Thyroid gland (tissue), 4 donors: ENCODE measurements at places on chromosomes 5 and 9. TPM values are rescaled to one million over a fixed set of nuclear protein-coding genes. Genes with fewer than 3 reads are reported as not detected.

SLC46A2 gene
- total RNA-seq = 0.27 TPM

FAM221B gene
- not detected for total RNA-seq

INSL4 gene
- not detected for total RNA-seq

OR1Q1 gene
- not detected for total RNA-seq

SPATA31E1 gene
- not detected for total RNA-seq

NUTM2F gene
- total RNA-seq = not detected

KCNN2 gene
- total RNA-seq = not detected

OLFML2A gene
- total RNA-seq = 53.3 TPM

PCDH1 gene
- total RNA-seq = 27.4 TPM

DNA sequence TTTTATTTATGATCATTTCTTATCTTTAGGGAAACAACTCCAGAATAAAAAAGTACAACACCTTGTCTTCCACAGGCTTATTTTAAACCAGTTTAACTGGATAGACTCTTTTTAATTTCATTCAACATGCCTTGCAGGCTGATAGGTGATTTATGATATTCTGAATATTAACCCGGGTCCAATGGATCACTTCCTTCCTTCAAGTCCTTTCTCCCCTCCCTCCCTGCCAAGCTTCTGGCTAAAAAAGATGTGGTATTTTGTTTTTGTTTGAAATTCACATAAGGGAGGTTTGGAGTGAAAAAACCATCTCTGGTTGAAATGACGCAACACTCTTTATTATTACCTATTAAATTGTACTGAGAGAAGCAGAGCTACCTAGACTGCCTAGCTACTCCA is 265.3 kb downstream of the MLLT3 start:
- DNase-seq = no peak

GRCh38 chr5:40960037-40960436 is 50.7 kb downstream of the C7 start:
- no peak for DNase-seq

DNA sequence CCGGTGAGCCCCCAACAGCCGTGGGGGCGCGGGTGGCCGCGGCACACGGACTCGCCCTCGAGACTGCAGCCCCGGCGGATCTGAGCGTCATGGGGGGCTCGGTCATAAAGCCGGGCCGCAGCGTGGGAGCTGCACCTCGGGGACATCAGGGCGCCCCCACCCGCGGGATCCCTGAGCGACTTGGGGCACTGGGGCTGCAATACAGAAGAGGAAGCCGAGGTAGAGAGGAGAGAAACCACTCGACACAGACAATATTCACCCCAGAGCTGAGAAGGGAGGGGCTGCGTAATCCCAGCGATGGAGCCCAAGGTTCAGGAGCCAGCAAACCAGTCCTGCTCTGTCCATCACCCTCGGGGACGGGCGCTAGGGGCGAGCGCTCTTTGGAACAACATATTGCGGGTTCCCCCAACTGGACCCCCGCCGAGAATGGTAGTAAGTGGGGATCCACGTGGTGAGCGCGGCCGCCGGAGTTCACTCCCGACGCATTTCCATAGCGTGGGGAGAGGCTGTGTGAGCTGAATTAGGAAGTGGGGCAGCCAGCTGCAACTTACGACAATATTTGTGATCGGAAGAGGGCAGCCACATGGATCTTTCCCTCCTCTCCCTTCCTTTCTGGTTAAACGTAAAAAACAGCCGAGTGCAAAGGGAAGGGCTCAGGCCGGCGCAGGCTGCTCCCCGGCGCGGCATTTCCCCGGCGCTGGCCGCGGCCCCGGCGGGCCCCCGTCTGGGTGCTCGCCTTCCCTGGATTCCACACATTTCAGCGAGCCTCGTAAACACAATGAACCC is 9.9 kb downstream of the PTCH1 start:
- DNase-seq = peak; percentile 62

- DNase-seq = no peak
These were observed 298.5 kb downstream of the ARHGAP26 start for GRCh38 chr5:143068712-143069111.

DNA sequence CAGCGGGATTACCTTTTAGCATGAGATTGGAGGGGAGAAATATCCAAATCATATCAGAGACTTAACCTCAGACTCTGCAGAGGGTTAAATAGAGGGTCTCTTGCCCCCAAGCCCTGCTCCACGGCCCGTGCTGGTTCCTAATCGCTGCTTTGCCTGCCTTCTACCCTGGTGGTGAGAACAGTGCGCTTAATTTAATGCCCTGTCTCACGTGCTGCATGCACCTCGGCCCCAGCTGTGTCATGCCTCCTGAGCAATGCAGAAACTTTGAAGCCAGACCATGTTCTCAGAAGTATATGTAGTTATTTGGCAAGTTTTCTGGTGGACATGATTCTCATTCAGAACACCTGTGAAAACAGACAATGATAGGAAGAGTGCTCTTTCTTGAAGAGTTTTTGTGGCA is 1.4 kb downstream of the OTULIN start:
- DNase-seq = peak; percentile 8

DNA sequence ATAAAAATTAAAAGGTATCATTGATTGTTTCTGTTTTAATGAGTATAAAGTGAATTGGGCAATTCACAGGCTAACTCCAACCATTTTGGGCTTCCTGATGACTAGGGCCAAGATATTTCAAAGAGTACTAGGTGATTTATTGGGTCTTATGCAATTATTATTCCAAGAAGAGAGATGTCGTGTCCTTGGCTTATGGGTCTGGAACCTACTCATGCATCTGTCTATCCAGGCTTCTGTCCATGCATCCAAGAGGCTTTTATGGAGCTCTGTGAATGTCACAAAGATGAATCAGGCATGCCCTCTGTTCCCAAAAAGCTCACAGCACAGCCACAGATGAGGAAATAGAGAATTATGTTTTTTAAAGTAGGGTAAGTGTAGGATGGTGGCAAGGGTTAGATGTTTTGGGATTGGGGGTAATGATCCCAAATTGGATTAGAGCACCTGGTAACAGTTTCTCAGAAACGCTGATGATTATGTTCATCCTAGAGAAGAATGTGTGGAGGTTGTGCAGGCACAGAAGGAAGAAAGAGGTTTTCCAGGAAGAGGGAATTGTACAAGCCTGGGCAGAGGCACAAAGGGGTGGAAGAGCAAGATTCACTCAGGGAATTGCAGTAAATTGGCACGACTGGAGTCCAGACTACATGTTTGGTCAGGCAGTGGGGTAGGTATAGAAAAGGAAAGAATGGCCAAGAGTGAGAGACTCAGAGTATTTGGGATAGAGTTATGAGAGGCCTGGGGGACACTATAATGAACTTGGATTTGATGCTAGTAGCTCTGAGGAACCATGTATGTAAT is 83.0 kb upstream of the TNC start:
- DNase-seq = no peak

- DNase-seq = no peak
These were observed 267.2 kb upstream of the DAB2 start for GRCh38 chr5:39691993-39692392.
